ENCODE measurements at places on chromosomes 11 and 22.
A peak's percentile ranks its signal among the peaks of the same experiment; 100 is the strongest.

- no peak for DNase-seq
Measured at GRCh38 chr11:72460091-72460647, 25.8 kb upstream of the CLPB start.

- DNase-seq, result no peak
Measured at GRCh38 chr11:24386546-24387397, 110.1 kb upstream of the LUZP2 start.

DNA sequence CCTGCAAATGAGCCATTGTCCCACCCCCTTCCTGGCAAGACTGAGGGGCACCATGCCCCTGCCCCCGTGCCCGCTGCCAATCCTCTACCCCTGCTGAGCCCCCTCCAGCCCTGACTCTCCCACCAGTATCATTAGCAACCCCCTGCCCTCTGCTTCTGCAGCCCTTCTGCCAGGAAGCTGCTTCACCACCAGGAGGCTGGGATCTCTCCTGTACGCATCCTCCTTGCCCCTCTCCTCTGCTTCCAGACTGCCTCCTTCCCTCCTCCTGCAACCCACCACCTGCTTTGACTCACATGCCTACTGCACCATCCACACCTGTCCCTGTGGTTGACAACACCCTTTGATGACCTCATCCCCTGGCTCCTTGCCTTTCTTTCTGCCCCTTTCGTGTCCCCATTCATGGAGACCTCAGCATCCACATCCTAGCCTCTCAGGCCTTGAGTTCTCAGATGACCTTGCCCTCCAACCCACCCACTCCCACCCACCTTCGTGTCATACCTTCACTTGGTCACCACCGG is 13.4 kb upstream of the PNPLA3 start:
- no peak for DNase-seq

GRCh38 chr11:122230385-122230755 is 114.4 kb upstream of the BLID start:
- no peak for DNase-seq

DNA sequence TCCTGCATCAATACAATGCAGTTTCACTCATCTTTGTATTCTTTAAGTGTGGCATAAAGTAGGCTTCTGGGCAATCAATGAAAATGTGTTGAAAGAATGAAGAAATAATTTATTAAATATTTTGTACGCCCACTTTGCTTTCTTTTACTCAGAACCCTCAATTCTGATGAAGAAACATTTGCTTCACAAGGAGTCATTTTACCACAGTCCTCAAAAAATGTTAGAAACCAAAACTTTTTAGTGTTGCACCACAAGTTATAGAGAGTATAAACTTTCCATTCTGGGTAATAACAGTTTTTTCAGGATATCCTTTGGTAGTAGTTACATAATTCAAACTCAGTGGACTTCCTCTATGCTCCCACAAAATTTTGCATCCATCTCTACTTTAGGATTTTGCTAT is 360.5 kb downstream of the DLG2 start:
- no peak for DNase-seq

DNA sequence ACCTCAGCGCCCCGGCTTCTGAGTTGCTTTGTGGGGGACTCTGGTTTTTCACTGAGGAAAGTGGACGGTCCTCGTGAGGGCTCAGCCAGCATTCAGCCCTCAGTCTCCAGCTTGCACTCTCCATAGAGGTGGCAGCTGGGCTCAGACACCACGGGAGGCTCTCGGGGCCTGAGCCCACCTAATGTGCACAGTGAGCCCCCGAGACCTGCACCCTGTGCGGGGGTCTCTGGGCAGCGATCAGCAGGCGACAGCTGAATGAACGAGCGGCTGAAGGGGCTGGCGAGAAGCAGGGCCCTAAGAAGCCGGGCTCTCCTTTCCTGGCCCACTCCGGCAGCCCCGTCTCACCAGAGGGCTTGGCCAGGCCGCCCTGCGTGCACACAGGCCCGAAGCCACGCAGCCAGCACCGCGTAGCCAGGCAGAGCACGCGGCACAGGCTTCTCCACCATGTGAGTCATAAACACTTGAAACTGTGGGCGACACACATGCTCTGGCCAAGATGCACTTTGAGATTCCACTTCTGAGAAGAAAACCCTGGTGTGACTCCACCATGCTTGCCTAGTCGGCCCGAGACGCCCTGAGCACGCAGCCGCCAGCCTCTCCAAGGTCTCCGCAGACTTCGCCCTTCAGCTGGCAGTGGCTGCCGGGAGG is 28.0 kb downstream of the TOLLIP start:
- no peak for DNase-seq

DNA sequence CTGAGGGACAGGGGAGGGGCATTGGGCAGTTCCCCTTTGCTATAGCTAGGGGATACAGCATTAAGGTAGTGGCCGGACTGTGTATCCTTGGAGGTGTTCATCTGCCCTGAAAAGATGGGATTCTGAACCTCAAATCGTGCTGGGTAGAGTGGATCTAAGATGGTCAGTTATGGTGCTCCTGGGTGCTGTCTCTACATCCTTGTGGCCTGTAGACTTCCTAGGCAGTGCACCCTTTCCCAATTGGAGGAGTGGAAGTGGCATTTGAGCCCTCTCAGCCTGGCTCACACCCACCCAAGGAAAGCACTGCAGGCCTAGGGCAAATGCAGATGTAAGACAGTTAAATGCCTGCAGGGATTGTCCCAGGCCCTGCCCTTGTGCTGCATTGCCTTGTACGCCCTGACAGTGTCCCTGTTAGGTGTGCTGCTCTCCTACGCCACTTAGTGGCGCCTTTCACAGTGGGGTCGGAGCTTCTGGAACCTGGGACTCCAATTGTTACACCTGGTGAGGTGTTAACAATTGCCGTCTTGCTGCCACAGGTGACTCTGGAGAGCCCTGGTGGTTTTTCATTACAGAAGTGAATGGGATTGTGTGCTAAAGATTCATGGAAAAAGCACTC is 35.0 kb downstream of the PPFIBP2 start:
- no peak for DNase-seq

- DNase-seq, result no peak
Measured at GRCh38 chr11:19922689-19923035, 210.0 kb downstream of the NAV2 start.

DNA sequence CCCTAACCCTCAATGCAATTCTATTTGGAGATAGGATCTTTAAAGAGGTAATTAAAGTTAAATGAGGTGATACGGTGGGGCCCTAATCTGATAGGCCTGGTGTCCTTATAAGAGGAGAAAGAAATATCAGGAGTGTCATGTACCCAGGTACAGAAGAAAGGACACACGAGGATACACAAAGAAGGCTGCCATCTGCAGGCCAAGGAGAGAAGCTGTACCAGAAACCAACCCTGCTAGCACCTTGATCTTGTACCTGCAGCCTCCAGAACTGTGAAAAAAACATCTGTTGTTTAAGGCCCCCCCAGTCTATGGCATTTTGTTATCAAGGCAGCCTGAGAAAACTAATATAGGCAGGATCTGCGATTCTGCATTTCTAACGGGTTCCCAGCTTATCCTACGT is 44.2 kb downstream of the FBXO7 start:
- no peak for DNase-seq

DNA sequence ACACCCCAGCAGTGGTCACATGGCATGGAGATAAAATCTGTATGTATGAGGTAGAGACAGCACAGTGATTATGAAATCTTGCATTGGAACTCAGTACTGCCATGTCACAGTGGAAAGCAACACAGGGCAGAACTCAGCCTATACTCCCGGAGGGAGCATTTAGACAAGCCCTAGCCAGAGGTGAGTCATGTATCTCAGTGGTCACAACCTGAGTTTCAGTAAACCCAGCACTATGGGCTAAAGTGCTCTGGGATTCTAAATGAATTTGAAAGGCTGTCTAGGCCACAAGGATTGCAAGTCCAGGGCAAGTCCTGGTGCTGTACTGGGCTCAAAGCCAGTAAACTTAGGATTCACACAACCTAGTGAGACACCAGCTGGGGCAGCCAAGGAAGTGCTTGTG is 1717.1 kb upstream of the RAG2 start:
- no peak for DNase-seq

DNA sequence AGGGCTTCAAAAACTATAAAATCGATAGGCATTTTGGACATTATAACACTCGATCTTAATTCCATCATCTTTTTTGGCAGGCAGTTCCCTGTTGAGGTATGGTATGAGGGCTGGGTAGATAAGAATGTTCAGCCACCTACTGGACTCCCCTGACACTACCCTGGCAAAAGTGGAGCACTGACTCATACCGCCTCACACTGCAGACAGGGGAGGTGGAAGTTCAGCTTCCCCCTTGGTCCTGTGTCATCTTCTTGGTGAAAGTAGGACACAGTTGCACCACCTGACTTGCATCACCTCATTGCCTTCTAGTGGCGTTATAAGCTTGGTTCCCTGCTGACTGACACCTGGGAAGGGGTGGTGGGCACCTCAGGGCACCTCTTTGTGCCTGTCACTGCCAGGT is 30.4 kb downstream of the PAAF1 start:
- DNase-seq, result no peak

DNA sequence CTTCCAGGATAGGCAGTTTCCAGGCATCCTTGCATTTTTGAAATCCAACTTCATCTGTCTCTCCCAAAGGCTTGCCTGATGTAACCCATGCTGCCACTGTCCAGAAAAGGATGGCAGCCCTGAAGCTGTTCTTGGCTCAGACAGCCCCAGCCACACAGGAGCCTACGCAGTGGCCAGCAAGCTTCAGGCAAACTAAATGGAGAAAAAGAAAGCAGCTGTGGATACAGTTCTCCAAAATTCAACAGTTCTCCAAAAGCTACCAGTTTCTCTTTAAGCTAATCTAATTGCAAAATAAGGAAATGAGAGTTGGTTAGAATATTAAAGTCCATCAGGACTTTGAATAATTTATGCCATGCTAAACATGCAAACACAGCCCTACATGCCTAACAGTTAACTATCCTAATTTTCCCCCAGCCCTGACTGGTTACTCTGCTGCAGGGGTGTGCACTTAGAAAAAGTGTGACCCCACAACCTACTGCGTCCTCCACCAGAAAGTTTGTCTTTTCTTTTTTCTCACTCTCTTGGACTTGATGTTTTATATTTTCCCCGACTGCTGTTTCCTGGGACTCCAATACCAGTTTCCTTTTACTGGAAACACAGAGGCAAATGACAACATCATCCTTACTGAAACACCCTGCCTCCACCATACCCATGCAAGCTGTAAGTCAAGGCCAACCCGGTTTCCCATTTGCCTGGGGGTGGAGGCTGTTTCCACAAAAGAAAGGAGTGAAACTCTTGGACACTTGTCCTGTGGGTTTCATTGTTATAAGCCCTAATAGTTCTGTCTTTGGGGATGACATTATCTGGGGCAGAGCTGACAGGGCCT is 69.1 kb upstream of the OR5AN1 start:
- DNase-seq, result no peak

GRCh38 chr11:94539420-94539819 is 4.3 kb upstream of the FUT4 start:
- no peak for DNase-seq

- no peak for DNase-seq
Measured at GRCh38 chr11:108732395-108732794, 67.5 kb downstream of the DDX10 start.

GRCh38 chr11:120749395-120749794 is 237.8 kb downstream of the GRIK4 start:
- DNase-seq, result no peak

DNA sequence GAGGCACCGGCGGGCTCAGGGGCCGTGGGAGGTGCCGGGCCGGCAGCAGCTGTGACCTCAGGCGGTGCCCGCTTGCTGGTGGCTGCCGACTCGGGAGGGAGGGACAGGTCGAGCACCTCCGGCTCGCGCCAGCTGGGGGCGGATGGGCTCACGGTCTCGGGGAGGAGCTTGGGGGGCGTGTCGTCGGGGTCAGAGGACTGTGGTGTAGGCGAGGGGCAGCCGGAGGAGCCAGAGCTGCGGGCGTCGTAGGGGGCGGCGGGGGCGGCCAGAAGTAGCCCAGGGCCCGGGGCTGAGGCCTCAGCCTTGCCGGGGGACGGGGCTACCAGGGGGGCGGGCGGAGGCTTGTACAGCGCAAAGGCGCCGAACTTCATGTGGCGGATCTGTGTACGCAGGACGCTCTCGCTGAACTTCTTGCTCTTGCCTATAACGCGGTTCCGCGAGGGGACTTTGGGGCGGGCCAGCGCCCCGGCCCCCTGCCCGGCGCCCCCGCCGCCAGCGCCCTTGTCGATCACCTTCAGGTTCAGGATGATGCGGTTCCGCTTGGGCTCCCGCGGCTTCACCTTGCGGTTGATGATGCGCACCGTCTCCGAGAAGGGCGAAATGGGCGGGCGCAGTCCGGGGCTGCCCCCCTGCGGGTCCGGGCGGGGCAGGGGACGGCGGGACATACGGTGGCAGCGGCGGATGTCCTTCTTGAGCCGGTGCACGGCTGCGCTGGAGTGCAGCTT is 5.5 kb downstream of the CBX6 start:
- DNase-seq, result no peak

- DNase-seq, result peak; percentile 40
Measured at GRCh38 chr22:22810018-22810427, 77.6 kb upstream of the IGLL5 start.

DNA sequence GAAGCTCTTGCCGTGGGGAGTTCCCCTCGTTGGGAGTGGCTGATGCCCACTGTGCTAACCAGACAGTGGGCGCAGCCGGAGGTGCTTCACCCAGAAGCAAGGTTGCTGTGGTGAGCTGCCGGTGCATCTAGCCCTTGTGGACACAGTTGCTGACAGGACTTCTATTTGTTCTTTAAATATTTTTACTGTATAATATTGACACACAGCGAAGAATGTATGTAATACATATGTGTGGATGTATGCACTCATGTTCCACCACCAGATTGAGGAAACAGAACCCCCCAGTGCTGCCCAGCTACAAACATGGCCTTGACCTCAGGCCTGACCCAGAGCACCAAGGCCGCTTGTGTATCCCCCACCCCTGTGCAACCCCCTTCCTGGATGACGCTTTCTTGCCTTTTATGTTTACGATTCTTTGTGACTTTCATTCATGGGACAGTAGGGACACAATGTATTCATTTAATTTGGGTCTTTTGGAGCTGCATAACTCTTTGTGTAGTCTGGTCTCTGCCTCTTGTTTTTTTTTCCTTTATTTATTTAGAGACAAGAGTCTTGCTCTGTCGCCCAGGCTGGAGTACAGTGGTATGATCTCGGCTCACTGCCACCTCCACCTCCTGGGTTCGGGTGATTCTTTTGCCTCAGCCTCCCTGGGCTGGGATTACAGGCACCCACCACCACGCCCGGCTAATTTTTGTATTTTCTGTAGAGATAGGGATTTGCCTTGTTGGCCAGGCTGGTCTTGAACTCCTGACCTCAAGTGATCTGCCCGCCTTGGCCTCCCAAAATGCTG is 132.6 kb downstream of the TBC1D22A start:
- DNase-seq, result no peak

DNA sequence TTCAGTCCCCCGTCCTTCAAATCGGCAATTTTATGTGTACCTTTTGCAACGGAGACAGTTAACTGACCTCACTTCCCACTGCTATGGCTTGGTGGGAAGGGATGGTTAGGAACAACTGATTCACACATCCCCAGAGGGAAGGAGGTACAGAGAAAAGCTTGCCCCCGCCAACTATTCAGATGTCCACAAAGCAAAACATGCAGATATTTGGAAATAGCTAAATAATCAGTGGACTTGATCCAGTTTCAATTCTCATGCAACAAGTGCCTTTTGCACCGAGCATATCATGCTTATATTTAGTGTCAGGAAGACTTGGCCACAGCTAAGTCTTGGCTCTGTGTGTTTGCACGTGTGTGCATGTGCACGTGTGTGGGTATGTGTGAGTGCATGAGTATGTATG is 144.6 kb downstream of the SNX19 start:
- no peak for DNase-seq

Data from stimulated activated CD8-positive, alpha-beta memory T cell treated with anti-CD3 and anti-CD28 coated beads, Interleukin-4, amount 100 ng/mL, for 24 hours (primary cell).